ENCODE measurements at places on chromosomes 13 and 19.
A peak's percentile ranks its signal among the peaks of the same experiment; 100 is the strongest.

GRCh38 chr13:95301968-95302393 lies 730 bp upstream of the ABCC4 start:
- DNase-seq: no peak

GRCh38 chr19:5112175-5112574 lies 143.3 kb downstream of the KDM4B start:
- DNase-seq: no peak

- DNase-seq: no peak
These were observed 34.6 kb downstream of the CEBPG start for GRCh38 chr19:33408116-33408515.

- no peak for DNase-seq
These were observed 451.7 kb downstream of the EFNB2 start for GRCh38 chr13:106083620-106084350.

DNA sequence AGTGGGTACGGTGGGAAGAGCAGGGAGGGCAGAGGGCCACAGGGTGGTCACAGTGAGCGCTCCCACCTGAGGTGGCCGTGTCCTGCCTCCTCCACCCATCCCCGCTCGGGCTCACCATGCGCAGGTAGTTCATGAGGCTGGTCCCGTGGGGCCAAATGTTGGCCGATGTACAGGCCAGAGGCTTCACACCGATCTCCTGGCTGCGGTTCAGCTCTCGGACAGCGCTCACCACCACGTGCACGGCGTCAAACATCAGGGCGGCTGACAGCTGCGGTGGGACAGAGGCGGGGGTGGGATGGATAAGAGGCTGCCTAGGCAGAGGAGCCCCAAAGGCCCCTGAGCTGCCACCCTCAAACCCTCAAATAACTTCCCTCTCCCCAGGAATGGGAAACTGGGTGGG lies 15.8 kb downstream of the GRIK5 start:
- DNase-seq: no peak

DNA sequence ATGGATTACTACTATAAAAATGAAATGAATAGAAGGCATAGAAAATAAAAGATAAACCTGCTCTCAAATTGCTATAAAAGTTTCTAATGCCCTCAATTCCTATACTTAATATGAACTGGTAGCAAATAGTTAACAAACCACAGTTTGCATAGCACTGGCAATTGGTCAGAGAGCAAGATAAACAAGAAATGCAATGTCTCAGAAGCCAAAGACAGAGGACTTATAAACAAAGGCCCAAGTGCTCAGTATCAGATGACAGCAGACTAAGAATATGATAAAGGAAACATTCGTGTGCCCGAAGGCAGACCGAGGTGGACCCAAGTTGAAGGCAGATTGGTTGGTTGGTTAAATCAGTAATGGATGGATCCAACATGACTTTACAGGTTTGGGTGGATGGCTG lies 50.6 kb downstream of the IPO5 start:
- no peak for DNase-seq

DNA sequence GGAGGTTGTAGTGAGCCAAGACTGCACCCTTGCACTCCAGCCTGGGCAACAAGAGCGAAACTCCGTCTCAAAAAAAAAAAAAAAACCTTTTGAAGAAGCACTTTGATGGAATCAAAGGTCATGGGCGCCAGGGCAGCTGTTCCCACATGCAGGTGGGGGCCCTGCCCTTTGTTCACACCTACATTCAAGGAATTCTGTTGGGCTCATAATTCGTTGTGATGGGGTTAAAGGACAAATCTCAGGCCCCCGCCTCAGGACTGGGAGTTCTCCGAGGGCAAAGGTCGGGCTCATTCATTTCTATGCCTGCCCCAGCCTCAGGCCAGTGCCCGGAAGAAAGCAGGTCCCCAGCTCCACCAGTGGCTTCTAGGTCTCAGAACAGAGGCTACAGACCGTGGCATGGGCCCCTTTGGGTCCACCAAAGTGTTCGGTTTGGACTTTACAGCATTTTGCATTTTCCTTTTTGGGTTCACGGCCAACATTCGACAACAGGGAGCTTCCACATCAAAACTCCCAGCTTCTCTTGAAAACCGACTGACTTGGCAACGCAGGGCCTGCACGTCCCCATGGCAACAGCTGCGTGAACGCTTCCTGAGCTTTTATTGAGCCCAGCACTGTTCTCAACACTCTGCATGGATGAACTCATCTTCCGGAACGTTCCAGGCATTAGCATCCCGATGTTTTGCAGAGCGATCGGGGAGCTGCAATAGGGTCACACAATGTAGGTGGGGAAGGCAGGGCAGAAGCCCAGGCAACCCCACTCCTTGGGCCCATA lies 10.1 kb upstream of the GTF2F1 start:
- peak; percentile 63 for DNase-seq

- DNase-seq: no peak
These were observed 43.2 kb downstream of the MLLT1 start for GRCh38 chr19:6236310-6237291.

DNA sequence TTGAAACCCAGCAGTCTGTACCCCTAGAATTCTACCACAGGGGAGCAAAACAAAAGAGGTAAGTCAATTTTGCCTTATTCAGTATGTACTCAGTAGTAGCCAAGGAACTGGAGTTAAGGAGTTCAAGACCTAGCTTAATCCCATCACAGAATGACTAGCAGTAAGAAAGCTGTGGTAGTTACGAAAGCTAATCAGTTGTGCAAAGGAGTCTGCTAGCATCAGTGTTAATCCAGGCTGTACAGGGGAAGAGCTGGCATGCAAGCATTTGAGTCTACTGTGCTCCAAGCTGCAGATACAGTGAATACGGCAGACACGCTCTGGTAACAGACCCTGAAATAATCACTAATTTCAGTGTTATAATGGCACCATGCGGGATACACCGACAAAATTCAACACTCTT lies 4.7 kb downstream of the DNMT1 start:
- DNase-seq: no peak

- no peak for DNase-seq
These were observed 207.9 kb downstream of the KLF5 start for GRCh38 chr13:73266640-73267180.

GRCh38 chr19:9620842-9621155 lies 233 bp downstream of the ZNF561 start:
- DNase-seq: no peak

DNA sequence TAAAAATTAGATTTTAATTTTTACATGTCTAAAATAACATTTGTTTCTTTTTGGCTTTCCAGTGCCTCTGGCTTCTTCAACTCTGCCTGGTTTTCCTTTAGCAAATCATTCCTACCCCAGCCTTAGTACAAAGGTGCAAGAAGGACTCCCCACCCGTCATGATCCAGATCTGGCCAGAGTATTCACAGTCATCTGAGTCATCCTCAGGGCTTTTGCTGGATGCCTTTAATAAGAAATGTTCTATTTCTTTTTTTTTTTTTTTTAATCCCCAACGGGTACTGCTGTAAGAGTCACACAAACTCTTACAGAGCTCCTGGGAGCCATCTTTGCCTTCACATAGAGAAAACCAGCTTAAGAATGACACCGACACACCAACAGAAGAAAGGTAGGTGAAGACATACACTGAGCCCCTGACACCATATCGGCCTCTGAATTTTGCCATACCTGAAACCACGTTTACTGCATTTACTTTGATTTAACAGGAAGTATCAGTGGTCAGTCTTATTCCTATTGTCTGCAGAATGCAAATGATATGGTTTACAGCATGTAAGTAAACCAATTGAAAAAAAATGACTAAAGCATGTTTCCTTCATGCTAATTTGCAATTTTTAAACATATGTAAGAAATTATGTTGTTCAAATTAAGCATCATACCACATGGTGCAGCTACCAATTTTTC lies 184.4 kb downstream of the NALCN start:
- no peak for DNase-seq

GRCh38 chr13:112838038-112838841 lies 130.8 kb upstream of the MCF2L start:
- peak; percentile 61 for DNase-seq

GRCh38 chr13:46858776-46859175 lies 38.1 kb downstream of the HTR2A start:
- DNase-seq: no peak

- DNase-seq: peak; percentile 85
These were observed 41.2 kb downstream of the NFIX start for GRCh38 chr19:13036366-13036976.

- no peak for DNase-seq
These were observed 1211.1 kb upstream of the PCDH20 start for GRCh38 chr13:62626771-62627170.

- no peak for DNase-seq
These were observed 331.6 kb downstream of the DLEU7 start for GRCh38 chr13:50511877-50512341.

DNA sequence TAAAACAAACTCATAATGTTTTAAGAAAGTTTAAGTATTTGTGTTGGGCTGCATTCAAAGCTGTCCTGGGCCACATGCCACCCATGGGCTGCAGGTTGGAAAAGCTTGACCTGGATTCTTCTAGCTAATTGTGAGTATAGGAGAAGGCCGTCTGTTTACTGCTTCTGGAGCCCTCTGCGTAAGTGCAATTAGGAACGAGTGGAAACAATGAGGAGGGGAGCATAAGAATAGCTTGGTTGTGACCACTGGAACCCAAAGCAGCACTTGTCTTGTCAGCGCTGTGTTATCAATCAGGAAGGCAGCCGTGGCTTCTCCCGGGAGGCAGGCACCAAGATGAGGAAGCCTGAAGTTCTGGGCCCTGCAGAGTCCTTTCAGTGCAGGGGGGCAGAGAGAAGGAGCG lies 110.4 kb upstream of the MBNL2 start:
- DNase-seq: no peak

Measured in sigmoid colon (tissue), 7 donors.